ENCODE measurements at places on chromosomes 11 and 22.

DNA sequence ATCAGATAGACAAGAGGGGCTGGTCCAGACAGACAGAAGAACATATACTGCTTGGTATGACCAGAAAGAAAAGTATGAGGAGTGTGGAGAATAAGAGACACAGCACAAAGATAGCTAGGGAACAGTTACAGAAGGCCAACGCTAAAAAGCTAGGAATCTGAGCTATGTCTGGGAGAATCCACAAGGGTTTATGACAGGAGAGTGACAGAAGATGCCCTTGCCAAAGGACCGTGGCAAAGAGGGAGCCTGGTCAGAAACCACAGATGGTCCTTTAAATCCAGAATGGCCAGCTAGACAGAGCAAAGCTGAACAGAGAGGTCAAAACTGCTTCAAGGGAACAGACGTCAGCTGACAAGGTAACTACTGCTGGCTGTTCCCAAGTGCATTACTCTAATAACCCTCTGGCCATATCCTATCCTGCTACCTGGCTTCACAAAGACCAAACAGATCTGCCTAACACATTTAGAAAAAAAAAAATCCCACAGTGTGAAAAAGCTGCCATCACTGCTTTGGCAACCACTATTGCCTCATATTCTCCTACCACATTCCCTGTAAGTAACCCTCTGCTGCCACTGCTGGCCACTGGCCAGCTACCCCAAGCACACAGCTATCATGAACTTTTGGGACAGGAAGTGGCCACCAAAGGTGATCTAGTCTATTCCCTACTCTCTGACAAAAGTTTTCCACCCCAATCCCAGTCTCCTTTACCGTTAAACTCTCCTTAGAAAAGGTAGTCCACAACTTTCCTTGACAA, 7.3 kb downstream of the SERGEF start:
- DNase-seq: no peak

GRCh38 chr11:73784080-73784634, 3.5 kb upstream of the MRPL48 start:
- DNase-seq: no peak

GRCh38 chr11:43278193-43278956, 33.4 kb upstream of the API5 start:
- no peak for DNase-seq

GRCh38 chr22:47884200-47884599, 1121.8 kb downstream of the TBC1D22A start:
- DNase-seq: no peak

DNA sequence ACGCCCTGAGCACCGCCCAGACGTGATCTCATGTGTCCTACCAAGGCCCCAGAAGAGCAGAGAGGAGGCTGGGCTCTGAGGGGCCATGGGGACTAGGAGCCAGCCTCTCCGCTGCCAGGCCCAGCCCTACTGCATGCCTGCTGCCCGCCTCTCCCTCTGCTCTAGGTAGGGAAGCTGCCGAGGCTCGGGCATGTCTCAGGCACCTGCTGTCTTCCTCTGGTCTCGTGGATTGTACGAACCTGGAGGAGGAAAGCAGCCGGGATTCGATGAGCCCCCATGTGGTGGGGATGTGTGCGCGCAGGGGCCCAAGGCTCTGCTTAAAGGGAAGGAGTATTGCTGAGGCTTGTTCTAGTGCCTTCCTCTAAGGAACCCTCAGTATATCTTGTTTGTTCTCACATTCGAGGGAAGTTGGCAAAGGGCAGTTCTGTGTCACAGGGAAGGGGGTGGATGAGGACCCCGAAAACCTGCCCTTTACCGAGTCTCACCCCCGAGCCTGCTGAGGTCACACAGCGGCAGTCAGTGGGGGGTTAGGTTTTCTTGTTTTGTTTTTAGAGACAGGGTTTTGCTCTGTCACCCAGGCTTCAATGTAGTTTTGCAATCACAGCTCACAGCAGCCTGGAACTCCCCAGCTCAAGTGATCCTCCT, 21.2 kb downstream of the DAGLA start:
- no peak for DNase-seq

GRCh38 chr11:67665541-67666302, 8.7 kb downstream of the ALDH3B2 start:
- DNase-seq: no peak

DNA sequence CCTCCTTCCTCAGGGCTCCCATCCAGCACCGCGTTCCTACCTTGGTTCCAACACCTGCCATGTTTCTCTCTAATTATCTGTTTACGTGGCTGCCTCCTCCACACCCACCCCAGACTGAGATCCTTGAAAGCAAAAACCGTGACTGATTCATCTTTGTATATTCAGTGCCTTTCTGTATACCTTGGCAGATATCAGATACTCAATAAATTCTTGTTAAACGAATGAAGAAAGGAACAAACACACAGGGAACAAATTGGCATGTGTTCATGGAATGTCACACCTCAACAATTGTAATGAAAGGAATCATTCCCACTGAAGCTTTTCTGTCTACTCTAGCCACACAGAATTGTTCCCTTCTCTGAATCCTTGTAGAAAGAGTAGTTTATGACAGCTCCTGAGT, 20.4 kb upstream of the LRRC55 start:
- no peak for DNase-seq

DNA sequence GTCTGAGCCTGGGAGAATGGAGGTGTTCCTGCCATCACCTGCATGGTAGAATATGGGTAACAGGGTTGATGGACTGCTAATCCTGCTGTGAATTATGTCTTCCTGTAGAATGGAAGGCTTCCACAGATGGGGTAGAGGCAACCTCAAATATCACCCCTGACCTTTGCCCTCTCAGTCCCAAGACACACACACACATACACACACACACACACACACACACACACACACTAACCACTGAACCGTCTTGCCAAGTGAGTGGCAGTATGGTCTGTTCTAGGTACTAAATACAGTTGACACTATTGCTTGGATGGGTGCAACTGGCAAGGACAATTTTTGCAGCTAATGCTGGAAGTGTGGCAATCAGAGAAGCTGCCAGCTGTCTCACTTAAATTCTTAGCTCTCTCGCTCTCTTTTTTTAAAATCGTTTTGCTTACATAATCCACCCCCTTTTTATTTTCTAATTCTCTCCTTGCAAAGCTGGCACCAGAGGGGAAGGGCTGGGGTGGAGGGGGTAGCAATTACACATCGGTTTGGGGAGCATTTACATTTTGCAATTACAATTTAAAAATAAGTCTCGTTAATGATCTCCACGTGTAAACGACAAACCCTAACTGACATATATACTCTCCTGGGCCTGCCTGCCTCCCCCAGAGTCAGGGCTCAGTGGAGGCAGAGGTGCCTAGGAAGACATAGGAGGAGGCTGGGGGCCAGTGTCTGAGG, 162.6 kb downstream of the FEZ1 start:
- DNase-seq: no peak

DNA sequence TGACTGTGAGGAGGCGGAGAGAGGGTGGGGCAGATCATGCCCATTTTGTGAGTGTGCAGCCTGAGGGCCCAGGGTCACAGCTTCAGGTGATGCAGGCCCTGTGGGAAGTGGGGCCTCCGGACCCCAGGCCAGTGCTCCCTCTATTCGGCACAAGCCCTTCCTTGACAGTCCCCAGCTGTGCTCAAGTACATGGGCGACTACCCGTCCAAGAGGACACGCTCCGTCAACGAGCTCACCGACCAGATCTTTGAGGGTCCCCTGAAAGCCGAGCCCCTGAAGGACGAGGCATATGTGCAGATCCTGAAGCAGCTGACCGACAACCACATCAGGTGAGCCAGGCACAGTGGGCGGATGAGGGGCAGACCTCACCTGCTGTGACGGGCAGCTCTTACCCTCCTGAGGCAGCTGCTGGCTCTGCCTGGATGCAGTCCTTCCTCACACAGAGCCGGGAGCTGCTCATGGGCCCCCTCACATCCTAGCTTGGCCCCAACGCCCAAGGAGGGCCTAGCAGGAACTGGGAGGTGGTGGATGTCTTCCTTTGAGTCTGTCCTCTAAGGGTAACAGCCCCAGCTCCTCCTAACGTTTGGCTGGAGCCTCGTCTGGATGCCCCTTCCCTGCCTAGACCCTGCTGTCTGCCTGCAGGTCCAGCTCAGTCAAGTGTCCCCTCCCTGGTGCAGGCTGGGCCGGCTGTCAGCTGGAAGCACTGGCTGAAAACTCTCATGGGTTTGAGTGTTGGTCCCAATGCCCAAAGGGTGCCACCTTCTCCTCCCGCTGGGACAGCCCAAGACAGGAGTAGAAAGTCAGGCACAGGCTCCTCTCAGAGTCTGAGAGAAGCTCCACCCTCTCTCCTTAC, 76.1 kb downstream of the MYO7A start:
- DNase-seq: no peak

- no peak for DNase-seq
Observed at GRCh38 chr11:110606415-110606814, 105.8 kb downstream of the ARHGAP20 start.

- DNase-seq: no peak
Observed at GRCh38 chr11:9600644-9601036, 27.2 kb downstream of the WEE1 start.

GRCh38 chr11:95066716-95067038, at the start of gene SRSF8:
Gene SRSF8, plus strand, starts transcription at chr11:95066919. Its CDS starts 308 bp downstream, at chr11:95067227.
- DNase-seq: peak; percentile 14

DNA sequence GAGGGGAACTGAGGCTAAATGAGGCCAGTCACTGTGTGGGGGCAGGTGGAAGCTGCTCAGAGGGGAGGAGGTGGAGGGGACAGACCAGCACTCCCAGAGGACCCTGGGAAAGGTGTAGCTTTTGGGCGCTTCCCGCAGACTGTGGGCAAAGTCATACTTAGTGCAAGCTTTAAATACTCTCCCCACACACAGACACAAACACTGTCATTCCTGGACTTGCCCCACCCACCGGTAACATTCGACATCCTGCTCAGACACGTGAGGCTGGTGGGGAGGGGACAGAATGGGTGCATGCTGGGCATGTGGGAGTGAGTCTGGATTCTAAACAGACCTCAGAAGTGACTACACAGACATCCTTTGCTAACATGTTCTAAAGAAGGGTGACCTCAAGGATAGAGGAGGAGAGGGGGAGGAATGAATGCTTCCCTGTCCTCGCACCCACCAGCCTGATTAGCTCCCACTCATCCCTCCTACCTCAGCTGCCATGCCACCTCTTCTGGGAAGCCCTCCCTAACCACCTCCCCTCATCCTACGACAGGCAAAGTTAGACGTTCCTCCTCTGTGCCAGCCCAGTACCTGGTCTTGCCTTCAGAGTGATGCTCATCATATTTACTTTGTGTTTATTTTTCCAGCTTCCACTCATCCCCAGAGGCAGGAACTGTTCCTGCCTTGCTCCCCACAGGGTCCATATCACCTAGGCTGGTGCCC, 22.2 kb downstream of the TSKU start:
- DNase-seq: no peak

DNA sequence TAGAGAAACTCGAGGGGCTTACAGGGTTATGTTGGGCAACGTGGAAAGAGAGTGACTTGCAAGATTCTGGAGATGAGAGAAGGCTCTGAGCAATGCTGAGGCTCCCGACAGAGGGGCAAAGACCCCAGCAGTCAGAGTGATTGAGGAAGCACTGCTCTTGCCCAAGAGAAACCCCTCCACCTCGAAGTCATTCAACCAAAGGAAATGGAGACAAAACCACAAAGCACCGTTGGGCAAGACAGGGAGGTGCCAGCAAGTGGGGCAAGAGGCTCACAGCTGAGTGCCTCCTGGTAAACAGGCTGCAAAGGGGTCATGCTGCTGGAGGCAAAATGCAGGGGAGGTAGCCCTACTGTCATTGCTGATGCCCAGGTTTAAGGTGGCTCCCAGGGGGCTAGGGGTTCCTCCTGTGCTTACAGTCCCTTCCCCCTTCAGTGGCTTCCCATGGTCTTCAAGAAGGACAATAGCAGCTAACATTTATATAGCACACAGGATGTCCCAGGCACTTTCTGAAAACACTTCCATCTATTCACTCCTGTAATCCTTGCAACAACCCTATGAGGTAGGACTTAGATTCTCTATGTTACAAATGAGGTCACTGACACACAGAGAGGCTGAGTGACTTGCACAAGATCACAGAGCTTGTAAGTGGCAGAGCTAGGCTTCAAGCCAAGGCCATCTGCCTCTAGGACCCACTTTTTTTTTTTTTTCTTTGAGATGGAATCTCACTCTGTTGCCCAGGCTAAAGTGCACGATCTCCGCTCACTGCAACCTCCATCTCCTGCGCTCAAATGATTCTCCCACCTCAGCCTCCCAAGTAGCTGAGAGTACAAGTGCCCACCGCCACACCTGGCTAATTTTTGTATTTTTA, 18.1 kb upstream of the MYH9 start:
- no peak for DNase-seq

GRCh38 chr22:33299245-33299956, 241.2 kb upstream of the SYN3 start:
- no peak for DNase-seq

GRCh38 chr22:17972385-17973191, 51.8 kb downstream of the MICAL3 start:
- peak; percentile 72 for DNase-seq

- no peak for DNase-seq
Observed at GRCh38 chr22:20744456-20744855, 29.5 kb upstream of the SERPIND1 start.
